ENCODE measurements at places on chromosomes 11 and 22.

GRCh38 chr11:78081583-78081982 is 1.9 kb upstream of the NDUFC2 start:
- no peak for DNase-seq

DNA sequence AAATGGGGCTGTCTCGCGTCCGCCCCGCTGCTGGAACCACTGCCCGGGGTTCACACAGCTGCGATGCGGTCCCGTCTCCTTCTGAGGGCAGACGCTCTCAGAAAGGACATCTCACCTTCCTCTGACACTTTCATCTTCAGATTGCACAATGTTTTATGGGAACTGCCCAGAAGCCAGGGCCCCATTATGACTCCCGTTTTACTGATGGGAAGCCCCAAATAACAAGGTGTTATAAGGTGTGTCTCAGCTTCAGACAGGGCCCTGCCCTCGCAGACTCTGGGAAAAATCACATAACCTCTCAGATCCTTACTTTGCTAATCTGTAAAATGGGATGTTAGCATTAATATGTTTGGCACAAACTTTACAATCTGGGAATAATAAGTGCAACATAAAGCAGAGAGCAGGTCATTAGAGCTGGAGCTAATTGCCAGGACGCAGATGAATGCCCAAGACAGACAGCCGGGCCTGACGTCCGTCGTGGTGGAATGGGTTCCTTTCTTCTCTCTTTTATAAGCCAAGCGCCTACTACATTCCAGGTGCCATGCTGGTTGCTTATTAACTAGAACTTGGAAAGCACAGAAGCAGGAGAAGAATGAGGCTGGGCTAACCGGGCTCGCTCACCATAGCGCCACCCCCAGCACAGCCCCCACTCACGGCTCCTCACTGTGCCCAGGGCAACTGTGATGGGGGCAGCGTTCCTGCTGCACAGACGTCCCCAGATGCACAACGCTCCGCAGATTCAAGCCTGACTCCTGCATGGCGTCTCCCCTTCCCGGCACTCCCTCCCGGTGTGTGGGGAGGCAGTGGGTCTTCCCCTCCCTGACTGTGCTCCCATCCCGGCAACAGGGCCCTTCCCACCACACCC is 43.8 kb downstream of the TRMU start:
- DNase-seq = no peak

DNA sequence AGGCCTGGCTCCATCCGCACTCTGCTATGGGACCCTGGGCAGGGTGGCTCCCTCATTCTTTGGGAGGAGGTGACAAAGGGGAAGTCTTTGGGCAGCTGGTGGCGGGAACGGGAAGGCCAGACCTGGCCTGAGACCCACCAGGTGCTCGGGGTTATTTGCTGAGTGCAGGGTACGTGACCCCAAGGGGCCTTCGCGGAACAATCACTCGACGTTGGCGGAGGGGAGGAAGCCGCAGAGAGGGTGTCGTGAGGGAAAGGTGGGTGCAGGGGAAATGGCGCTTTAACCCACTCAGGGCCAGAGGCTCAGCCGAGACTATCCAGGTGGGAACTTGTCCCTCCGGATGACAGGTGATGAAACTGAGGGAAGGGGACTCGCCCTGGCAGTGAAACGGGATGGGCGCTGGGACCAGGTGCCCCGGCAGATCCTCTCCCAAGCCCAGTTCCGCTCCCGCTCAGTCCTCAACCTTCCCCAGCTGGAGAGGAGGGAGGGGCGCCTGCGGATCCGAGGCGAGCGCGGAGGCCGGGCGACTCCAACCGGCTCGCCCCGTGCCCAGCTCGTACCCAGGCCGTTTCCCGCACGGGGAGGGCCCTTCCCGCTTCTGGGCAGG is 911 bp downstream of the A4GALT start:
- DNase-seq = no peak

- no peak for DNase-seq
Observed at GRCh38 chr11:326842-327580, 6.4 kb upstream of the IFITM3 start.

DNA sequence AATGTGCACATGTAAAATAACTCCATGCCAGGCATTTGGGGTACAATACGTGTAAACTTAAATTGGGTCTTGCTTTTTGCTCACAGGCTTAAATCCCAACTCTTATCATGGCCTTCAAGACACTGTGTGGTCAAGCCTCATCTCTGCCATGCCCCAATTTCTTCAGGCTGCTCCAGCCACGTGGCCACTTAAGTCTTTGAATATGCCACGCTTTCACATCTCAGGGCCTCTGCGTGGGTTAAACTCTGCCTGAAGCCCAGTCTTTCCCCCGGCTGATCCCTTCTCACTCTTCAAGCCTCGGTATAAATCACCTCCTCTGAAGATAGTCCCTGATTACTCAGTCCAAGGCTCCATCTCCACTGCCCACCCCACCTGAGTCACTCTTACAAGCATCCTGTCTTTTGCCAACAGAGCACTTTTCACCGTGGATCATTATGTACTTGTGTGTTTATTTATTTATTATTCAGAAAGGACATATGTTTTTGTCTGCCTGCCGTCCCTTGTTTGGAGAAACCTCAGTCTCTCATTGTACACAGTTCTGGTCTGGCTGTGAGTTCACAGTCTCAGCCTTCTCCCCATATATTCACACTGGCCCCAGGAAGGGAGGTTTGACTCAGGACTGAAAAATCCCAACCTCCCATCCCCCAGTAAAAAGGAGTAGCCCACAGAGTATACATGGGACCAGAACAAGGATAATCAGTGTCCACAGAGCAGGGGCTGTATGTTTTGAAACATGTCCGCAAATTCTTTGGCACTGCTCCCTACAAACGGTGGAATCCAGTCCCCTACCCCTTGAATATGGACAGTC is 344.7 kb downstream of the MN1 start:
- DNase-seq = no peak

DNA sequence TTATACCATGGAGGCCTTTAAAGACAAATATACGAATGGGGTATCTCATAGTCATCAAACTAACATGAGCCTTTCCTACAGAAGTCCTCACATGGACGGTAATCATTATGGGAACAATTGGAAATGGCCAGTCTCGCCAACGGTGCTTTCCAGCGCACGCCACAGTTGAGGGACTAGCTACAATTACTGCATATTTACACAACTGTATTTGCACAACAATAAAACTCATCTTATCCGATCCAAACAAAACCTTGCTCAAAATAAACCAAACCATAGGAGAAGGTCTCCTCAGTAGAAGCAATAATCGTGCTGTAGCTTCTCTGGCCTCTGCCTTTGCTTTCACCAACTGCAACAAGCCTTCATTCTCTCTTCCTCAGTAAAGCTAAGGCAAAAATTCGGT is 5.9 kb downstream of the CADM1 start:
- DNase-seq = no peak

GRCh38 chr22:37431801-37432707 is 4.8 kb upstream of the ELFN2 start:
- DNase-seq = no peak

DNA sequence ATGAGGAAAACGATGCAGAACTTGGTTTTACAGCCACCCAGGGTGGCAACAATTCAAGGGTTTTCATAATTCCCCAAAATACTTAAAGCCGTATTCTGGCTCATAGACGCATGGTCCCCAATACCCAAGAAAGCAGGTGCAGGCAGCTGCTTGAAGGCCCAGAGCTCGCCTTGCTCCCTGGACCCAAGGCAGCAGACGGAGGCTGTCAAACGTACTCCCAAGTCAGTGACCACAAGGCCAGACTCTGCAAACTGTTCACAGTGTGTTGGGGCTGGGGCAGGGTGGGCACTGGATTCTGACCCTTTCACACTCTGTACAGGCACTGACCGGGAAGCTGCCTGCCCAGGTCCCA is 21.5 kb downstream of the TMEM184B start:
- no peak for DNase-seq

All from activated CD8-positive, alpha-beta memory T cell treated with anti-CD3 and anti-CD28 coated beads for 1 hour (primary cell).